ENCODE measurements at places on chromosomes 13 and 19. TPM values are rescaled to one million over a fixed set of nuclear protein-coding genes. Genes with fewer than 3 reads are reported as not detected.

GRCh38 chr13:88925954-88926353 is 1254.8 kb downstream of the SLITRK5 start:
- no peak for DNase-seq

- DNase-seq = peak; percentile 72
Measured at GRCh38 chr13:73938372-73939070, 195.7 kb downstream of the KLF12 start.

- DNase-seq = no peak
Measured at GRCh38 chr13:58592786-58593185, 961.2 kb downstream of the PCDH17 start.

DNA sequence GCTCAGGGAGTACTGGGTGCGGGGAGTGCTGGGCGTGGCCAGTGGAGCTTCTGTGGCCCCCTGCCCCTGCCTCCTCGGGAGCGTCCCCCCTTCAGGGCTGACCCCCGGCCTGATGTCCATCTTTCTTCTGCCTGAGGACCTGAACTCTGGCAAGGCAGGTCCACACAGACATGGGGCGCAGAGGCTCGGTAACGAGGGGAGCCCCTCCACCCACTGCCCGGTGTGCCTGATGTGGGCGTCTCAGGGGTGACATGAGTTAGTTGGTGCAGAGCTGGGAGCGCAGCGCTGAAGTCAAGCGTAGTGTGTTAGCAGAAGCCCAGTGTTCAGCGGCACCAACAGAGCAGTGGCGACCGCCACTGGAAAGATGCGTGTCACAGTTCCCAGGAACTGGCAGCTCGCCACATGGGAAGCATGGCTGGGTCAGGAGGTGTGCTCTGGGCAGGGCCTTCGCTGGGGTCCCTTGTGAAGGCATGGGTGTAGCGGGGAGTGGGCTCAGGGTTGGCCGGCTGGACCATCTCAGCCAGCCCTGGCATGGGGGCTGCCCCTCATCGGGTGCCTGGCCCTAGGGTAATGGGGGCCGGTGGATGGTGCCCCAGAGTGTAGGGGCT is 11.5 kb downstream of the THOP1 start:
- no peak for DNase-seq

DNA sequence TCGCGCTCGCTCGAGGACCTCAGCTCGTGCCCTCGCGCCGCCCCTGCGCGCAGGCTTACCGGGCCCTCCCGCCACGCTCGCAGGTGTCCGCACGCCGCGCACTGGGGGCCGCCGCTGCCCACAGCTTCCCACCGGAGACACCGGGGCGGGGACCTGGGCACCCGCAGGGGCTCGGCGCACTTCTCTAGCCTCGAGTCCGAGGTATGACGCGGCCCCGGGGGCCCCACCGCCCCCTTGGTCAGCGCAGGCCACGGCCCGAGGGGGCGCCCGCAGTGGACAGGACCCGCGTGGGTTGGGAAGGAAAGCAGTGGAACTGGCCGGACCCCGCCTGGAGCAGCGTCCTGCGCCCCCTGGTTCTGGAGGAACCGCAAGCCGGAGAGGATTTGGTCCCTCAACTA is 2.1 kb upstream of the GRWD1 start:
- DNase-seq = no peak

LONP1 gene
- total RNA-seq = 153 TPM

SKA3 gene
- 28.6 TPM for total RNA-seq

ZNF614 gene
- total RNA-seq = 14.3 TPM

KRTDAP gene
- total RNA-seq = not detected

TSEN34 gene
- total RNA-seq = 222 TPM

ZNF880 gene
- 0.12 TPM for total RNA-seq

Measured in A172 (cell line).